Activated CD4-positive, alpha-beta T cell treated with anti-CD3 and anti-CD28 coated beads for 4 hours (primary cell): ENCODE measurements at places on chromosomes 5 and 9.

GRCh38 chr5:87916320-87916719 lies 352.3 kb downstream of the TMEM161B start:
- no peak for DNase-seq

GRCh38 chr9:1536522-1537170 lies 478.5 kb upstream of the SMARCA2 start:
- no peak for DNase-seq

GRCh38 chr5:129120158-129120581 lies 25.6 kb downstream of the ISOC1 start:
- no peak for DNase-seq

- DNase-seq: peak; percentile 22
Observed at GRCh38 chr9:137745541-137745991, 126.8 kb downstream of the EHMT1 start.

DNA sequence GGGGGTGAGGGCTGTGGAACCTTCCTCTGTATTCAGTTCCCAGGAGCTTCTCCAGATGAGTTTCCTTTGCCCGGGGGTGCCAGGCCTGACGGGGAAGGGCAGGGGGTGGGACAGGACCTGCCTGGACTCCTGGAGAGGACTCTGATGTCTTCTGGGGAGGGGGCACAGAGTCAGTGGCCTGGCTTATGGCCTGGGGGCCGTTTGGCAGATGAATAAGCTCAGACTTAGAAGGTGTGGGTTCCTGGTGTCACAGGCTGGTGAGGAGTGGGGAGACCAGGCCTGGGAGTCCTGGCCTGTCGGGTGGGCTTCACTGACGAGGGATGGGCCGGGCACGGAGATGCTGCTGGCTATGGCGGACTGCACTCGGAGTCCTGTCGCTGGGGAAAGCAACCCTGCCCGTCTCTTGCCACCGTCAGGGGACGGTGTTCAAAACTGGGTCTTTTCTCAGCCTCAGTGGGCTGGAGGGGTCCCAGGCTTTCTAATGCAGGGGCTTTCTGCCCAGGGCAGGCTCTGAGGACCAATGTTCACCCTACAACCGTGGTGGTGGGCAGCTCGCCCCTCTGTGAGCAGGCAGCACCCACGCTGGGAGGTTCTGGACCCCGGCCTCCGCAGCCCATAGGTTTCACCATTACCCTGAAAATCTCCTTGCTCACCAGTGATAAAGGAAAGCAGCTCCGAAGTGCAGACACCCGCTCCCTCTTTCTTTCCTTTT lies 16.2 kb downstream of the COL5A1 start:
- DNase-seq: no peak

DNA sequence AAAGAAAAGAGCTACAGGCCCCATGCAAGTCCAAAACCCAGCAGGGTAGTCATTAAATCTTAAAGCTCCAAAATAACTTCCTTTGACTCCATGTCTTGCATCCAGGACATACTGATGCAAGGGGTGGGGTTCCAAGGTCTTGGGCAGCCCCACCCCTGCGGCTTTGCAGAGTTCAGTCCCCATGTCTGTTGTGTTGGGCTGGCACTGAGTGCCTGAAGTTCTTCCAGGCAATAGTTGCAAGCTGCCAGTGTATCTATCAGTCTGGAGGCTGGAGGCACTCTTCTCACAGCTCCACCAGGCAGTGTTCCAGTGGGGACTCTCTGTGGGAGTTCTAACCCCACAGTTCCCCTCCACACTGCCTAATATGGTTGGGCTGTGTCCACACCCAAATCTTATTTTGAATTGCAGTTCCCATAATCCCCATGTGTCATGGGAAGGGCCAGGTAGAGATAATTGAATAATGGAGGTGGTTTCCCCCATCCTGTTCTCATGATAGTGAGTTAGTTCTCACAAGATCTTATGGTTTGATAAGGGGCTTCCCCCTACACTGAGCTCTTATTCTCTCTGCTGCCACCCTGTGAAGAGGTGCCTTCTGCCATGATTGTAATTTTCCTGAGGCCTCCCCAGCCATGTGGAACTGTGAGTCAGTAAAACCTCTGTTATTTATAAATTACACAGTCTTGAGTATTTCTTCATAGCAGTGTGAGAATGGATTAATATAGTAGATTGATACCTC lies 237.5 kb upstream of the ADRA1B start:
- DNase-seq: no peak

- no peak for DNase-seq
Observed at GRCh38 chr5:135186662-135187522, 152.9 kb upstream of the PITX1 start.

- DNase-seq: no peak
Observed at GRCh38 chr9:91782708-91783214, 167.3 kb downstream of the ROR2 start.

DNA sequence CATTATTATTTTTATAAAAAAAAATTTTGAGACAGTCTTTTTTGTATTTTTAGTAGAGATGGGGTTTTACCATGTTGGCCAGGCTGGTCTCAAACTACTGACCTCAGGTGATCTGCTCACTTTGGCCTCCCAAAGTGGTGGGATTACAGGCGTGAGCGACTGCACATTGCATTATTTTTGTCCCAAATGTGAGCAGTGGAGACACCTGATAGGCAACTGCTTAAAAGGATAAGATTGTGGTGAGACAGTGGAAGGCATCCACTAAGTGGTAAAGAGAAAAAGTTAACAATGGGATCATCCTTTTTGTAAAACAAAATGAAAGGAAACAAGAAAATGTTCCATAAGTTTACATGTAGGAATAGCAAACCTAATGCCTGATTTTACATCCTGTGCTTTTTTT lies 2.0 kb upstream of the CENPH start:
- DNase-seq: no peak

DNA sequence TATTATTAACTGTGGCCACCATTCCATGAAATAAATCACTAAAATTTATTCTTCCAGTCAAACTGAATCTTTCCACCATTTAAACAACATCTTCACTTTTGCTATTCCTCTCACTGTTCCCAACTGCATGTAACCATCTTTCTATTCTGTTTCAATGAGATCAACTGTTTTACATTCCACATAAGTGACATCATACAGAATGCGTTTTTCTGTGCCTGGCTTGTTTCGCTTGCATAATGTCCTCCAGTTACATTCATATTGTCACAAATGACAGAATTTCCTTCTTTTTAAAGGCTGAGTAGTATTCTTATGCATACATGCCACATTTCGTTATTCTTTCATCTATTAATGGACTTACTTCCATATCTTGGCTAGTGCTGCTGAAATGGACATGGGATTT lies 738.2 kb downstream of the SEMA5A start:
- no peak for DNase-seq

- peak; percentile 36 for DNase-seq
Observed at GRCh38 chr5:55440188-55440646, 94.5 kb downstream of the PLPP1 start.

- no peak for DNase-seq
Observed at GRCh38 chr5:74543162-74543995, 97.1 kb downstream of the ENC1 start.

DNA sequence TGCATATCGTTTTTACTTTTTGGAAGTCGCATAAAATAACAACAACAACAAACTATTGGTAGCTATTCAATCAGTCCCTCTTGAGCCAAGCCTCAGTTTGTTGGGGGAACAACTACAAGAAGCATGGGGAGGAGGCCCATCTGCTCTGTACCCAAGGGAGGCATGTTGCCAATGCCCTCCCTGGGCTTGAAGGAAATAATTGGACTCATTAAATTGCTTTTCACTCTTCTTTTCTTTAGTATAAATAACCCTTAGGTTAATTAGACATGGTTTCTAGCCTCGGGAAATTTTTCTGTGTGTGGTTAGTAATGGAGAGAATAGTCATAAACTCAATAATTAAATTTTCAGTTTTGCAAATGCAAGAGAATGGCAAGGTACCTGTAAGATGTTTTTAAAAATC lies 500.7 kb downstream of the TLE4 start:
- DNase-seq: no peak

DNA sequence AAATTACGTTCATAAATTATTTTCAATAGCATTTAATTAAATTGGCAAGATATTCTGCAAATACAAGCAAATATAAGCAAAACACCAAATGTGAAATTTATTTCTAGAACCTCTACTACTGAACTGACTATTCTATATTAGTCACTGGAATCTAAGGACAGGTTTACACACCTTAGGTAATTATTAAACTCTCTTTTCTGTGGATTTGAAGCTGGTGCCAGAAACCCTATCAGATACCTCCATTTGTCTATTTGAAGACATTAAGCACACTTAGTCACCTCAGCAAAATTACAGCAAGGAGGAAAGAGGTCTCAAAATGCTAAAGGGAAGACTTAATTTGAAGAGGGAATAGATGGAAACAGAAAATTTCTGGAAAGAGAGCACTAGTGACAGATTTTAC lies 83.4 kb downstream of the CPLANE1 start:
- DNase-seq: no peak
